ENCODE measurements at places on chromosomes 6 and 20.

- no peak for DNase-seq
Observed at GRCh38 chr20:55099251-55099650, 623.9 kb downstream of the DOK5 start.

DNA sequence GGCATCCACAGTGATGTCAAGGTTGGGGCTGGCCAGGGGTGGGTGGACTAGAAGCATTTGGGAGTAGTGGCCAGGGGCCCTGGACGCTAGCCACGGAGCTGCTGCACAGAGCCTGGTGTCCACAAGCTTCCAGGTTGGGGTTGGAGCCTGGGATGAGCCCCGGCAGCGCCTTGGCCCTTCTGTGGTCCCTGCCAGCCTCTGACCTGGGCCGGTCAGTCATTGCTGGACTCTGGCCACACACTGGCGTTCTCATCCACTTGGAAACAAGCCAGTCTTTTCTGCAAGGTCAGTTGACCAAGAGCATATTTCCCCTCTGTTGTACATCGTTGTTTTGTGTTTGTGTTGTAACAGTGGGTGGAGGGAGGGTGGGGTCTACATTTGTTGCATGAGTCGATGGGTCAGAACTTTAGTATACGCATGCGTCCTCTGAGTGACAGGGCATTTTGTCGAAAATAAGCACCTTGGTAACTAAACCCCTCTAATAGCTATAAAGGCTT is 8.4 kb downstream of the PSMA7 start:
- peak; percentile 51 for DNase-seq

GRCh38 chr20:22285555-22285954 is 298.8 kb downstream of the FOXA2 start:
- no peak for DNase-seq

DNA sequence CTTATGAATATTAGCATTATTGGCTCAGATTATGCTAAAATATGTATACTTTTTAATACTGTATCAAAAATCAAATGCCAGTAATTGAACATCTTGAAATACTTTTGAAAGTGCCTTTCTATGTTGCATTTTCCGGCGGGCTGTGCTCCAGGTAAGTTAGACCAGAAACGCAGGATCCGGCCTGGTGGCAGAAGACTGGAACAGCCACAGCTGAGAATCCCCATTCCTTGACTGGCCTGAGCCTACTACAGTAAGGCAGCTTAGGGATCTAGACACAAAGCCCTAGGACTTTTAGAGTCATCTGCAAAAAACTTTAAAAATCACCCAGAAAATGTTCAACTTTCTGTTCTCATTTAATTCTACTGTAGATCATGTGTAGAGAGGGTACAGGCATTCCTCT is 138.8 kb upstream of the C6orf118 start:
- no peak for DNase-seq

- no peak for DNase-seq
Observed at GRCh38 chr6:1247056-1247455, 64.8 kb upstream of the FOXQ1 start.

DNA sequence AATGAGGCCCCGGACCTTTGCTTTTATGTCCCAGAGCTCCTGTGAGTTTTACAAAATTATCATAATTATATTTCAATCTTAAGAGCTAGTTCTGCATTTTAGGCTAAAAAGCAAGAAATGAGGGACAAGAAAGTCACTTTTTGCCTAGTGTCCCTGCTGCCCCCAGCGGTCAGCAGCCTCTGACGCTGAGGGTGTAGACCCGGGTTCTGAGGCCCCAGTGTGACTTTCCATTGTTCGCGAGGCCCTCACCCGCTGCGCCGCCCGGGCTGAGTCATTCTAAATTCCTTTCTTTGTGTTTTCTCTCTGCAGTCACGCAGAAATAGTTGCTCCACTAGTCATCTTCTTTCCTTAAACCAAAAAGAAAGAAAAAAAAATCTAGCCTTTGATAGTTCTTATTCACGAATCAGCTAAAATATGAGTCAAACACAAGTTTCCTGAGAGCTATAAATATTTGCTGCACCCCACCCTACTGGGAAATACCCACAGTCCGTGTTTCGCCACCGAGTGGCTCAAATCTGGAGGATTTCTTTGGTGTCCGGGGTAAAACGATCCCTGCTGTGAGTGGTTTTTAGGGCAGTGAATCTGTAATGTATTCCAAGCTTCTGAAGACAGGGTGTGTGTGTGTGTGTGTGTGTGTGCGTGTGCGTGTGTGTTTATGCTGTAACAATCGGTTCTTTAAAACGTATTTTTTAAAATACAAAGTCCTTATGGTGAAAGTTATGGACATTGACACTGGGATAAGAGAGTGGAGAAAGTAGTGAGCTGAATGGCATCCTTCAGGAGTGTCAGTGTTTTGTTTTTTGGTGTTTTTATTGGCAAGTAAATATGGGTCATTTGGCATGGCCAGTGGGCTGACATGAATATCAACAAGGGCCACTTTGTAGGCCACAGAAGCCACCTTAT is 59.7 kb upstream of the EEF1A1 start:
- DNase-seq, result peak; percentile 99

DNA sequence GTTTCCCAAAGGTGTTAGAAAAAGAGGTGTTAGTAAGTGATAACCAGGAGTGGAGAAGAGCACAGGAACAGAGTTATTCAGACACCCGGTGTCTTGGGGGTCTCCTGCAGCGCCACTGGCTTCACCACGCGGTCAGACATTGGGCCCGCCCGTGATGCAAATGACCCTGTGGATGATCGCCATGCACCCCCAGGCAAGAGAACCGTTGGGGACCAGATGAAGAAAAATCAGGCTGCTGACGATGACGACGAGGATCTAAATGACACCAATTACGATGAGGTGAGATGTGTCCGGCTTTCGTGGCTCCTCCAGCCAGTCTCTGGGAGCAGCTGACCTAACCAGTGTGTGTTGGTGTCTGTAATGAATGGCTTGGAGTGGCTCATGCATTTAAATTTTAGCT is 2.0 kb downstream of the PRPF6 start:
- DNase-seq, result no peak

- DNase-seq, result no peak
Observed at GRCh38 chr6:26342106-26343004, 22.6 kb upstream of the BTN3A2 start.

DNA sequence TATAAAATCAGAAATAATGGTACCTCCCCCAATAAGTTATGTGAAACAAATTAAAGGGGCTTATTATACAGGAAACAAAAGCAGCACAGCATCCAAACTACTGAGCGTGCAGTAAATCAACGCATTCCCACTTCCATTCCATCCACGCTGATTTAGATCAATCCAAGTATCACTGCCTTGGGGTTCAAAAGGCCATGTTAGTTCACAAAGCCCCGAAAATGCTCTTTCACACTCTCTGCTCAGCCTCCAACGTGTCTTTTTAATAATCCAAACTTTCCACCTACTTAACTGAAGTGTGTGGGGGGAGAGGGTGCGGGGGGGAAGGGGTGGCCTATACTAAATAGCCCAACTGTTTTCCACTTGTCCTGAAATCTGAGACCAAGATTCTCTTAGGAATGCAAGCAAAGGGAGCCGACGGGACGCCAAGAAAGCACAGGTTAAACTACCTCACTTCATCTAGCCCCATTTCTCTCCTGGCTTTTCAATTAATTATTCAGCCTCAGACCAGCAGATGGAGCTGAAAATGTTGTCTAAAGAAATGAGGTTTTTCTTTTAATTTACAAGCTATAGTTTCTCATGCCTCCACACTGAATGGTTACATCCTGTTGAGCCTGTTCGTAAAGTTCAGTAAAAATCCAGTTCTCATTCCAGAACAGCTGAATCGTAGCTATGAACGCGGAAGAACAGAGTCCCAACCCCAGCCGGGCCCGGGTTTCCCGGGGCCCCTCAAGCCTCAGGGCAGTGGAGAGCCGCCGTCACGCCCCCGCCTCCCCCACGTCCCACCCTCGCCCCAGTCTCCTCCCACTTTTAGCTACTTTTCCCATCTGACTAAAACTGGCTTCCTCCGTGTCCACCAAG is 1.0 kb upstream of the NXT1 start:
- peak; percentile 38 for DNase-seq

DNA sequence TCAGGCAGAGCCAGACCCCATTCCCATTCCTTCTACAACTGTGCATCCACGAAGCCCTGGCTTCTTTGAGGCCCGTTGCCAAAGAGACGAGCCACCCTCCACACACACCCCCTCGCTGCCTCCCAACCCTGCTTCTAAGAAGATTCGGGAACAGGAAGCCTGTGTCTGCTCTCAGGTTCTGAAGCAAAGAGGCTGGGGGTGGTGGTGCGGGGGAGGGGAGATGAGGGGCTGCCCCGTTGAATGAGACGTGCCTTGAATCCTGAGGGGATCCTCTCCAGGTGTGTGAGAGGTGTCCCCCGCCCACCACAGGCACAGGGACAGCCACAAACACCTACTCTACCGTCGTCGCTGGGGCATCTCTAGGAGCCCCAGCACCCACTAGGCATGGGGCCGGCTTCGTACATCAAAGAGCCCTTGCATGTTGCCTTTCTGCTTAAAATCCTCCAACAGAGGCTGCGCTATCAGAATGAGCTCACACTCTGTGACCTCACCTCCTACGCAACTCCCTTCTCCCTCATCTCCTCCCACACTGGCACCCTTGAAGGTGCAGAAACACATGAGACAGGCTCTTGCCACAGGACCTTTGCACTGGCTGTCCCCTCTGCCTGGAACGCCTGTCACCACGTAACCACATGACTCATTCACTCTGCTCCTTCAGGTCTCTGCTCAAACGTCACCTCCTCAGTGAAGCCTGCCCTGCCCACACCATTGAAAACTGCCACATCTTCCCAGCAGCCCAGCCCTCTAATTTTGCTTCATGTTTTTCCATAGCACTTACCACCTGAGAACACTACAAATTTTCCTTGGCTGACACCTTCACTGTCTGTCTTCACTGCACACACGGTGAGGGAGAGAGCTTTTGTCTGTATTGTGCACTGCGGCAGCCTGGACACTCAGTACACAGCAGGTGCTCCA is 58.5 kb downstream of the PREX1 start:
- peak; percentile 90 for DNase-seq

- peak; percentile 6 for DNase-seq
Observed at GRCh38 chr20:2918096-2919049, 45.1 kb downstream of the PTPRA start.

- peak; percentile 64 for DNase-seq
Observed at GRCh38 chr6:29749668-29750067, 26.4 kb downstream of the HLA-F start.

- DNase-seq, result no peak
Observed at GRCh38 chr6:119171864-119172588, 93.6 kb upstream of the FAM184A start.

DNA sequence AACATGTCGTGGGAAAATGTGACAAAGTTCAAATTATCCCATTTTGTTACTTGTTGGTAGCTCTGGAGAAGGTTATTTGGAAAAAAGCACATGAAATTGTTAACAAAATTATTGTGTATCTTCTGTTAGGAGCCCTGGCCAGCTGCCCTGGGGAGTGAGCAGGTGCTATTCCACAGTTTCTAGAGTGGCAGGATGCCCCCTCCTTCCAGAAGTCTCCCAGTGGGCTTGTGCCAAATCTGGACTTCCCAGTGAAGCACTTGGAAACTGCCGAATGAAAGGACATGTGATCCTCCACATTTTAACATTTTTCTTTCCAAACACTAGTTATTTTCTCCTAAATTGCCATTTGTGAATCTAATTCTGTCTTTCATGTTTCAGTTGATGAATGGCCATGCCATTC is 66.9 kb upstream of the CLDN20 start:
- DNase-seq, result no peak

DNA sequence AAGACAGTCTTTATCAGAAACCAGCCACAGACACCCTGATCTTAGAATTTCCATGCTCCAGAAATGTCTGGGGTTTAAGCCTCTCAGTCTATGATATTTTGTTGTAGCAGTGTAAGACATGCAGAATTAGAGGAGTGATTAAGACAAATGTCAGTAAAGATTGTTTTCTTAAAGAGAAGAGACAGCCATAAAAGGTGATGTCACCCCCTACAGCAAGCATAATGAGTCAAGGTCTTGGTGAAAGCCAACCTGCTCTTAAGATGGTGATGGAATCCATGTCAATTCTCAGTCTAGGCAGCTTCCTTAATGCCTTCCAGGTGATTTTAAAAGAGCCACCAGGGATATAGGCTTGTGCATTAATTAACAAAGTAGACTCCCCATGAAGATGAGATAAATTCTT is 849.9 kb upstream of the EPHA7 start:
- DNase-seq, result no peak

DNA sequence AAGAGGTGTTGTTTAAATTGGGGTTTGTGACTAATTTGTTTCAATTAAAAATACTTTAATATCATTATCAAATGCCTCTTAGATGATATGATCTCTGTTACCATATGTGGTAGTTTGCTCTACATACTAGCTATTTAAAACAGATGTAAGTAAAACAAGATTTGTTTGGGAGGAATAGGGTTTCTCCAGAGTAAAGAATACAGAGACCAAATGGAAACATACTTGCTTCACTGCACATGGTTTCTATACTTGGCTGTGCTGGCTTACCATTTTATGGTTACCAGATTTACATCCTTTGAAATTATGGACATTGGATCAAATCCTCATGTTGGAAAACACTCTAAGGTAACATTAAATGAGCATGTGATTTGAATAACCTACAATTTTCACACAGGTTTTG is 588.3 kb downstream of the CD109 start:
- no peak for DNase-seq

GRCh38 chr6:77072694-77073409 is 390.4 kb downstream of the HTR1B start:
- no peak for DNase-seq

GRCh38 chr20:3071610-3072529 is at the start of gene OXT:
Gene OXT, plus strand, starts transcription at chr20:3071620. Its CDS starts 36 bp downstream, at chr20:3071656.
- DNase-seq, result peak; percentile 27

DNA sequence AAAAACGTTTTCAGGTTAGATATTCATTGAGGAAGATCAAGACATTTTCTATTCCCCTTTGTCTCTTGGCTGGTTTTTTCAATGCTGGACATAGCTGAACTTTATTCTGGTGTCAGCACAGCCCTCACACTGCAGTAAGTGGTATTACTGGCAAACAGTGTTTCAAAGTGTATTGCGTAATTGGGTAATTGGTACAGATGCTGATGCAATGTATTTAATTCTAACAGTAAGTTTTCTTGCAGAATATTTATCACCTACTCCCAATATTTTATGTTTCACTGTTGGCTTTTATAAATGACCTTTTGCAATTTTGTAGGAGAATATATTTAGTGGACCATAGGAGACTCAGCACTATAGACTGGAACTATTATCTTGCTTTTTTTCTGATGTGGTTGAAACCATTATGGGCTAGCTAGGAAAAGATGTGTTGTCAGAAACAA is 287.6 kb upstream of the SOX4 start:
- DNase-seq, result peak; percentile 63

- DNase-seq, result no peak
Observed at GRCh38 chr6:129390900-129391299, 319.1 kb downstream of the ARHGAP18 start.

DNA sequence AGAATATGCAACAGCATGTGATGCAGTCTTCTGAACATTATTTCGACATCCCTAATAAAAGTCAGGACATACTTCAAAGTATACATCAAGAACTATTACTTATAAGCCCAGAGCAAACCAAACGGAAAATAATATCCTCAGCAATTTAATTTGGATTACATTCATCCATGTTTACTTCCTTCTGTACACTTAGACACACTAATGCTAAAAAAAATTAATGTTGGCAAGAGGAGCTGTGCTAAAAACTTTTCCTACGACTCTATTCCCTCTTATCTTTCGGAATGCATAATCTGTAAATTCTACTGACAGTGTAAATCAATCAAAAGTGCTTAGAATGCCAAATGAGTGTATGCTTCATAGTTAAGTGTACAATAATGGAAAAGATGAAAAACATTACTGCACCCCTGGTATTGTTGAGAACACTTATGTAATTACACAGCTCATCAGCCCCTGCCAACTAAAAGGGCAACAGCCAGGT is 301.2 kb upstream of the HSF2 start:
- no peak for DNase-seq

GRCh38 chr6:160750276-160750689 is 48.2 kb downstream of the PLG start:
- DNase-seq, result no peak

Data from inflammatory macrophage treated with lipopolysaccharide for 4 hours (primary cell).